ENCODE measurements at places on chromosomes 11 and 22.

GRCh38 chr22:17369439-17370025, at the start of gene CECR2:
Gene CECR2, plus strand, starts transcription at chr22:17369460. Its CDS starts 324 bp downstream, at chr22:17369784.
- peak; percentile 66 for DNase-seq

DNA sequence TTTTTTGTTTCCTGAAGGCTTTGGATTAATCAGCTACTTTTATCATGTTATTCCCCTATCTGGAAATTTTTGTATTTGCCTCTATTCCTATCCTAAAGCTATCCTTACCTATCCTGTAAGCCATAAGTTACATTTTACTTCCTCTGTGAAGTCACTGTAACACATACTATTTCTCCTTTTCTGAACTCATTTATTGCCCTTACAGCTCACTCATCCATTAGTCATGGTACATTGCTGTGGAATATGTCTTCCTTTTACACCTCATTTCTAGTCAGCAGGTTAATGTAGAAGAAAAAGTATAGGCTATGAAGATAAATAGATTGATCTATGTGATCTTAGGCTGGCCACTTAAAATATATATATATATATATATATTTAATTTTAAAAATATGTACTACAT, 28.0 kb downstream of the SWAP70 start:
- no peak for DNase-seq

DNA sequence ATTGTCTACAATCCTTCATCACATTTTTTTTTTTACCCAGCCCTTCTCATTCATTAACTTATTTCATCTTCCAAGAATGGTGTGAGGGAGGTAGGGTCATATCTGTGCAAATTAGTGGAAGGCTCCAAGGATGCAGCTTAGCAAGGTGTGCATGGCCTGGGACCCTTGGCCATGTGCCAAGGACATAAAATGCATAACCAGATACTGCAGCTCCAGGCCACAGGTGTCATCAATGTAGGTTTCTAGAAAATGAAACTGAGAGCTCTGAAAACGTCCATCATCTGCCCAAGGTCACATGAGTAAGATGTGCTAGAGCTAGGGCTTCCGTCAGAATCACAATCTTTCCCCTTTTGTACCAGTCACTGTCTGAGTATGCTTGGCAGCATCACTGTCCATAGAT, 29.8 kb downstream of the ANKK1 start:
- no peak for DNase-seq

- DNase-seq: no peak
Observed at GRCh38 chr22:49779853-49780697, 47.6 kb downstream of the BRD1 start.

GRCh38 chr11:61010466-61011228, 39.2 kb downstream of the CD6 start:
- no peak for DNase-seq

DNA sequence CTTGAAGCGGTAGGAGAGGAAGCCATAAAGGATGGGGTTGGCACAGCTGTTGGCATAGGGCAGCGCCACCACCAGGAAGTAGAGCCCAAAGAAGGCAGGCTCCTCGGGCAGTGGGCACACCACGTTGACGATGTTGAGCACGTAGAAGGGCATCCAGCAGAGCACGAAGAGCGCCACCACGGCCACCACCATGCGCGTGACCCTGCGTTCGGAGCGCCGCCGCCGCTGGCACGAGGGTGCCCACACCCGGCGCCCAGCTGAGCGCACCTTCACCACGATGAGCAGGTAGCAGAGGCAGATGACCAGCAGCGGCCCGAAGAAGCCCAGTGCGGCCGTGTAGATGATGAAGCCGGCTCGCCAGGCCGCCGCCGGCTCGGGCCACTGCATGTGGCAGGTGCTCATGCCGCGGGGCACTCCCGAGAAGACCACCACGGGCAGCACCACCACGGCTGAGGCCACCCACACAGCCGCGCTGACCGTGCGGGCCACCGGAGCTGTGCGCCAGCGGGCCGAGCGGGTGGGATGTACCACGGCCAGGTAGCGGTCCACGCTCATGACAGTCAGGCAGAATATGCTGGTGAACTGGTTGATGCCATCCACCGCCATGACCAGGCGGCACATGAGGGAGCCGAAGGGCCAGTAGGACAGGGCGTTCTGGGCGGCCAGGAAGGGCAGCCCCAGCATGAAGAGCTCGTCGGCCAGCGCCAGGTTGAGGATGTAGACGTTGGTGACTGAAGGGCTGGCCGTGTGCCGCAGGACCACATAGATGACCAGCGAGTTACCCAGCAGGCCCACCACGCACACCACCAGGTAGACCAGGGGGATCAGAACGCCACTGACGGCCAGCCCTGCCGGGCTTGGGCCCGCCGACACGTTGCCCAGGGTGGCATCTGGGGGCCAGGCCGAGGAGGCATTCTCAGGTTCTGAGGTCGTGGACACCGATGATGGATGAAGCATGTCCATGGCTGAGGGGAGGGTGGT, 5.1 kb downstream of the SSTR3 start:
- no peak for DNase-seq

DNA sequence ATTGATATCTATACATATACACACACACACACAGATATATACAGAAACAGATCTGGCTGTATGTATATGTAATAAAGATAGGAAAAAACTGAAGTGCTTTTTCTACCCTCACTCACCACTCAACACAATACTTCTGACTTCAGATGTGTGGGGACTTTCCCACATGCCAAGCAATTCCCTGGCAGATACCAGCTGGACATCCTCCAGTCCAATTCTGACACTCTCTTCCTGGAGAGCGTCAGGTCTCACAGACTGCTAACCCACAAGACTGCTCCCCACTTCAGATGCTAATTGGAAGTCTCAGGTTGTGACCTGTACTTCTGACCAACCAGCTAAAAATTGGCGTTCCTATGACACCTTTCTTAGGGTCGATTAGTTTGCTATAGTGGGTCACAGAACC, 140.6 kb downstream of the ATG16L2 start:
- DNase-seq: no peak

DNA sequence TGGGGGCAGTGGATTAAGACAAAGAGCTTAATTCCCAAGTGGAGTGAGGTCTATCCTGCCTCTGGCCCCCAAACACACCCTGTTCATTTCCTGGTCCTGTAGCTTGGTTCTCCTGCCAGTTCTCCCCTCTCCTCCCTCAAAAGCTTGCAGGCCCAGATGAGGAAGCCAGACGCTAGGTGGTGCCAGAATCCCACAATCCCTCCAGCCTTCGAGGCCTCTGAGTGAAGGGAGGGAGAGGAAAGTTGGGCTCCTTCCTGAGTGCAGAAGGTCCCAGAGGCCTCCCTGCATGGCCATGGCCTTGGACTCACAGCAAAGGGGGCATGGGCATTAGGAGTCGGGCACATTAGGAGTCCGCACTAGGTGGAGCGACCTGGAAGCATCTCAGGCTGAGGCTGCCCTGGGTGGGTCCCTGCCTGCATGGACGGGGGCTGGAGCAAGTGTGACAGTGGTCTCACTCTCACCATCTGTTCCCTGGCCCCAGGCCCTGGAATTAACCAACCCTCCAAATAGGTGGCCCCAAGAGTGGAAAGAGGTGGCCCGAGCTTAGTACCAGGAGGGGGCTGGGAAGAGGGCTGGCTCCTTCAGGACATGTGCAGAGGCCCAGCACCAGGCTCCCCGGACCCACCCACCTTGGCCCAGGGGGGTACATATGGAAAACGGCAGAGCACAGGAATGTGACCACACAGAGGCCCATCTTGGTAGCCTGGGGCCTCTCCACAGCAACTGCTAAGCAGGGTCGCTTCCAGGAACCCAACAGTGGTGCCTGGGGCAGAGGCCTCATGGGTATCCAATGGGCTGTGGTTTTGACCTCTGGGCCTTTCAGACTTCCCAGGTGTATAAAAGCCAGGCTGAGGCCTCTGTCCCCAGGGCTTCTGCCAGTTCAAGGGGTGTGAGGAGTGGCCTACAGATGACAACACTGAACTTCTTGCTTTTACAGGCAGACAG, 5.2 kb downstream of the FXYD2 start:
- DNase-seq: peak; percentile 55

GRCh38 chr22:42788021-42788420, 67.4 kb upstream of the A4GALT start:
- no peak for DNase-seq

- DNase-seq: no peak
Observed at GRCh38 chr22:19859861-19860510, 5.3 kb upstream of the GNB1L start.

- no peak for DNase-seq
Observed at GRCh38 chr11:103659743-103660142, 376.7 kb upstream of the DDI1 start.

DNA sequence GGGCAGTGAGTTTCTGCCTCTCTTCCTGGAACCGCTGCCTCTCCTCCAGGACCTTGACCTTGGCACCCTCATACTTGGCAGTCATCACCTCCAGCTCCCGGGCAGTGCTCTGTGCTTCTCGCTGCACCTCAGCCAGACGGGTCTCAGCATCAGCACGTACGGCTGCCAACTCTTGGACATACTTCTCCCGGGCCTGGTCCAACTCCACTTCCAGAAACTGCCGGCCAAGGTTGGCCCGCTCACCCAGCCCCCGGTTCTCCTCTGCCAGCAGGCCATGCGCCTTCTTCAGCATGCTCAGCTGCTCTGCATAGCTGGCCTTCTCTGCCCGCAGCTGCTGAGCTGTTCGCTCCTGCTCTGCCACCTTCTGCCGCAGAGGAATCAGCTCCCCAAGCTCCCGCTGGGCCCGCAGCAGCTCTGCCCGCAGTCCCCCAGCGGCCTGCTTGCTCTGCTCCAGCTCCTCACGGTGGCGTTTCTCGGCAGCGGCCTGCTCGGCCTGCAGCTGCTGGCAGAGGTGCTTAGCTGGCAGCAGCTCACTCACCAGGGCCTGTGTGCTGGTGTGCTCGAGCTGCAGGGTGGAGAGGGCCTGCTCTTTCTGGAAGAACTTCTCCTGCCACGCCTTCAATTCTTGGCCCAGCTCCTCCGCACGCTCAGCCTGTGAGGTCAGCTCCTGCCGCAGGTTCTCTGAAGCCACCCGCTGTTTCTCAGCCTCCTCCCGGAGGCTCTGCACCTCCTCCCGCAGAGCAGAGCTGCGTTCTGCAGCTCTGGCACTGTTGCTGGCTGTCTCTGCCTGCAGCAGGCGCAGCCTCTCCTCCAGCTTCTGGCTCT, 14.4 kb downstream of the IL18BP start:
- no peak for DNase-seq

DNA sequence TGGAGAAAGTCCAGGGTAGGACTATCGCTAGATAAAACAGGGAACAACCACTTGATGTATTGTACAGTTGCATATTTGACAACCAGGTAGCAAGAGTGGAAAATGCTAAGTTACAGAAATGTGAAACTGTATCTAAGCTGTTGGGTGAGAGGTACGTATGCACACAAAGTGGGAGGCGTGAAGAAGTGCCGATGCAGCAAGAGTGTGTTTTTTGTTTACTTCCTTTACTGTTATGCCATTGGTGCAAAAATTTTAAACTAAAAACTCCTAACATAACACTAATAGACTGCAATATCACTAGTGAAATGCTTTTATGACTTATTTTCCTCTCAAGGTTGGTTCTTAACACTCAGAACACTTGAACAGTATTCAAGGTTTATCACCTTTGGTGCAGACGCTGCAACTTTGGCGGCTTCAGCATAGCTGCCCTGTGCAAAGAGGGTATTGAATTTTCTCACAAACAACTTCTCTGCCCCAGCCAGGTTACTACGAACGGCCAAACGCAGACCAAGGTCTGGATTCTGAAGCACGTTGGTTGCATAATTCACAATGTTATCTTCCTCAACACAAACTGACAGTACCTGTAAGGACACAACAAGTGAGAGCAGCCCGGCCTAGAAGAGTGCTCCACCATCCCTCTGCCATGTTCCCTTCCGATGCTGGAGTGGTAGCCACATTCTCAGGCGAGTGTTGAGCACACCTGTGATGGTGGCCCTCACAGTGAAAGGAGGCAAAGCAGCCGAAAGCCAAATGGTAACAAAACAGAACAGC, 55.8 kb upstream of the SLC25A1 start:
- DNase-seq: no peak

DNA sequence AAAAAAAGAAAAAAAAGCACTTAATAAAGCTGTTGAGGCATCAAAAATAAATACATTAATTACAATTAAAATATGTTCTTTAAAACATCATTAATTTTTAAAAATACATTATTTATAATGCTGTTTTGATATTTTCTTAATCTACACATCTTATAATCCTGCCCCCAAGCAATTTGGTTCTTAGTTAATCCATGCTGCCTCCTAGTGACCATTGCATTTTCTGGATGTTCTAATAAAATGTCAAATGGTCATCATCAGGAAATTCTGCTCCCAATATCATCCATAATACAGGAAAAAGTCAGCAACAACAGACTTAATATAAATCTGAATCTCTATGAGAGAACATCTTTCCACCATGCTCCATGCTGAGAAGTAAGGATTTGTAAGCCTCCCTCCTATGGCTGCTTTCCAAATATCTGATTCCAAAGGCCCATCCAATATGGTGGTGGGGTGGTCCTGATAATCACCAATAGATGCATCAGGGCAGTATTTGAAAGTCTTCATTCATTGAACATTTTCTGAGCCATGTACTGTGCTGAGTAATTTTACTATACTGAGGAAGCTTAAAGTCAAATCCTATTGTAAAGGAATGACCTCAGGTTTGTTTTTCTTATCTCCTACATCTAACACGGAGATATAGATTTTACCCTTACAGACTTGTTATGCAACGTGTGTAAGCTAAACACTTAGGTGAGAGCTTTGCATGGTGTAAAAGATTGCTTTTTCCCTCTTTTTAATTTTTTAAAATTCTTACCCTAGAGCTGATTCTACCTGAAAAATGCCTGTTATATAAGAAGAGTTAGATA, 124.7 kb upstream of the BMAL1 start:
- DNase-seq: no peak

GRCh38 chr11:41498726-41499125, 39.3 kb upstream of the LRRC4C start:
- DNase-seq: no peak

DNA sequence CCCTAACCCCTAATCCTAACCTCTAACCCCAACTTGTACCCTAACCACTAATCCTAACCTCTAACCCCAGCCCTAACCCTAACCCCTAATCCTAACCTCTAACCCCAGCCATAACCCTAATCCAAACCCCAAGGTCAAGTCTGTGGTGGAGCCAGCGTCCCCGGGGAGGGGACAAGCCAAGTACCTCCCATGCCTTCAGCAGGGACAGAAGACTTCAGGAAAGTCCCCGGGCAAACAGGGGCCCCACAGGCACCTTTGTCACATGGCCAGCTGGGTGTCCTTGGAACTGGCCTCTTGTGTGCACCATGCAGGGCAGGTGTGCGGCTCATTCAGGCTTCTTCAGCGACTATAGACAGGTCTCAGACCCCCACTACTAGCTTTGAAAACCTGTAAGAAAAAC, 555.8 kb downstream of the BRD1 start:
- DNase-seq: no peak
